ENCODE measurements at places on chromosomes 11 and 22.
A peak's percentile ranks its signal among the peaks of the same experiment; 100 is the strongest.

- no peak for DNase-seq
Observed at GRCh38 chr22:30833322-30833721, 135.3 kb downstream of the MORC2 start.

DNA sequence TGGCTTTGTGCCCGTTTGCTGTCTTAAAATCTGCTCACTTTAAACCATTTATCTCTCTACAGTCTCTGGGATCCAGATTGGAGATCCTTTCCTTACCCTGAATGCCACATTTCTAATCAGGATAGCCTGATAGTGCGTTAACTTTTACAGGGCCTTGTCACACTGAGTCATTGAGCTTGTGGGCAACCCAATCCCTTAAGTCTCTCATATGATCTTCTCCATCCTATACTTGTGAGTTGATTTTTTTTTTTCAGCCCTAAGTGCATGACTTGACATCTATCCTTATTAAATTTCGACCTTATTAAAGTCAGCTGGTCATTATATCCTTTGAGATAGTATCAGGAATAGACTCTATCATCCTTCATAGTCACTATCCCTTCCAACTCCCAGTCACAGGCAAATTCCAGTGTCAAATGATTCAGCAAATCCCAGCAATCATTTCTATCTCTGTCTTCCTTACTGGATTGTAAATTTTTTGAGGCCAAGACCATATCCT, 57.7 kb downstream of the TEAD1 start:
- DNase-seq: no peak

- no peak for DNase-seq
Observed at GRCh38 chr22:44005524-44005923, 18.6 kb upstream of the PARVB start.

DNA sequence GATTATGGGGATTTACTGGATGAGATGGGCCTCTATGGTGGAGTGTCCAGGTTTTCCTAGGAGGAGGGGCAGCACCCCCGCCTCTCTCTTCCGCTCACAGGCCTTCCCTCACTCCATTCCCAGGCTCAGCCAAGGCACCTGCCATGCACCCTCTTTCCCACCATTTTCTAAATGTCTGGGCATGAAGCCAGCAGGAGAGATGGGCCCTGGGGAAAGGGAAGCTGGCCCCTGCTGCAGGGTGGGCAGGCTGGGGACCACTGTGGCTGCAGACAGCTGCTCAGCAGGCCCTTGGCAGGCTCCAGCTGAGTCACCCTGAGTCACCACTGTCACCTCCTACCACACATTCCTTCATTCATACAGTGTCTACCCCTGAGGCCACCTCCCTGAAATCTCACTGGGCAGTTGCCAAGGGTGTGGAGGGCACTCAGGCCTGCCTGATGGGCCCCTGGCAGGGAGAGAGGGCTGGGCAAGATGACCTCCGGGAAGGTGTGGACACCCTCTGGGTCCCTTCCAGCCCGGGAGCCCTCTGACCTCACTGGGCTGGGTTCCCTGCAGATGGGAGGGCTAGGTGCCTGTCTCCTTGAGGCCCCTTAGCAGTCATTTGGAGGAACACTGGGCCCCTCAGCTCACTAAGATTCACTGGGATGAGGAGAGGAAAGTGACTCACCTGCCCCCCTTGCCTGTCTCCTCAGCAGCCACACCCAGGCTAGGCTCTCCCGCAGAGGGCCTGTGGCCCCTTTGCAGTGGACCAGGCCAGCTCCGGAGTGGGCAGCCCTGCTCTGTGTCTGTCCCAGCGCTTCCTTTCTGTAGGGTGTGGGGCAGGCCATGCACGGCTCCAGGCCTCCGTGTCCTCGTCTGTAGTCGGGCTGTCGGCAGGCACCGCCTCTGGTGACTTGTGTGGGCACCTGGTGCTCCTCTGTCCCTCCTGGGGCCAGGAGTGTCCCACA, 7.8 kb downstream of the MYEOV start:
- DNase-seq: peak; percentile 88

GRCh38 chr11:18739685-18740084, 13.7 kb upstream of the IGSF22 start:
- DNase-seq: no peak

DNA sequence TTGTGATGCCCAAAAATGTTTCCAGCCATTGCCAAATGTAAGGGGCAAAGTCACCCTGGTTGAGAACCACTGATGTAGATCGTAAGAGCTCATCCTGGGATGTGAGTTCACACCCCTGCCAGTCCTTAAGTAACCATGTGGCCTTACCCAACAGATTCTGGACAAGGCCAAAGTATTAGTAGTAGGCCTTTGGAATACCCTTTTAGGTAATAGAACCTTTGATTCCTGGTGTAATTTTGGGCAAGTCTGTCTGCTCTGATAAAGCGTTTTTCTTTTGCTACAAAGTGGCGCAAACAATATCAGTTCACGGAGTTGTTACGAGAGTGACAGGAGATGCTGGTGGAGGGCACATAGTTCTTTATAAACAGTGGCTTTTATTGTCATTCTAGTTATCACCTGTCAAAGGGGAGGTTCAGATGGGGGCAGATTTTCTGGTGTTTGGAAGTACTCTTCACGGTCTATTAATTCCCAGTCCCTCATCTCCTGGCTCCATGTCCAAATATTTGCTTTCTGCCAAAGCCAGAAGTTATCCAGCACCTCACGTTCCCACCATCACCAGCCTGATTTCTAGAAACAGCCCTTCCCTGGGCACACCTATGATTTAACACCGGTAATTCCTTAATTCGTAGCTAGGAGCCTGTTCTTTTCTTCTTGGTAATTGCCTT, 73.8 kb upstream of the CRYBB3 start:
- DNase-seq: no peak

- DNase-seq: no peak
Observed at GRCh38 chr22:17802822-17803221, 28.6 kb upstream of the BID start.

DNA sequence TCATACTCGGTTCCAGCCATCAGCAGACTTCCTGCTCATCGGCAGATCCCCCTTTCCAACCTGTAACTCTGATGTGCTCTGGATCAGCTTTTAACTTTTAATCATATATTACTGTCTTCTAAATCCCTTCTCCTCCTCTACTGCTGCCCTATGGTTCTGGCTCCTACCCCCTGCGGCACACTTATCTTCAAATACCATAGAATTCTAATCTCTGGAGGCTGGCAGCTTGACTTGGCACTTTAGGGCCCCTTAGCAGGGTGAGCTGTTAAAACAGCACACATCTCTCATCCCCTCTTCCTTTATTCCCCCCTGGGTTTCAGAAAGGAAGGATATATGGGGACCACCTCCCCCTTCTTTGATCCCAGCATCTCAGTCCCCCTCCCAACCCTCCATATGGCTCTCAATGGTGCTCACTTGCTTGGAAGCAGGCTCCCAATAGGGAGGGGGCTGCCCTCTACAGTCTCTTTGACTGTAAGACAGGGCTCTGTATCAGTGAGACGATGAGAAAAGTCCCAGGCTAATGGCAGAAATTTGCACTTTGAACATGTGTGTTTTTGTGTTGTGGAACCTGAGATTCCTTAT, 4.4 kb upstream of the CNTF start:
- no peak for DNase-seq

DNA sequence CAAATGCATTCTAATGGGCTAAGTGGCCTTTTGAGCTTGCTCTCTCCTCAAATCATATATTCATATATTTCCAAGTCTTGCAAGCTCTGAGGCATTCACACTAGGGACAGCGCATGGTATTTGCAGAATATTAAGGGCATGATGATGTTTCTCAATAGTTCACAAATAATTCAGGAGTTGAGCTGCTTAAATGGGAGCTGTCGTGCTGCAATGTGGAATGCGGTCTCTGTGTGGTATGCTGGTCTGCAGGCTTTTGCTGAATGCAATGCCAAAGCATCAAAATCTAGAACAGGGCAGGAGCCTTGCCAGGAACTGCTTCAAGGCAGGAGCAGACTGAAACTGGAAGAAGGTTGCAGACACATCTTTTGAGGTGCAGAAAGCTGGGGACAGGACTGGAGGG, 1060.0 kb downstream of the TBC1D22A start:
- DNase-seq: peak; percentile 18

- DNase-seq: no peak
Observed at GRCh38 chr11:43974830-43975229, 32.4 kb downstream of the C11orf96 start.

DNA sequence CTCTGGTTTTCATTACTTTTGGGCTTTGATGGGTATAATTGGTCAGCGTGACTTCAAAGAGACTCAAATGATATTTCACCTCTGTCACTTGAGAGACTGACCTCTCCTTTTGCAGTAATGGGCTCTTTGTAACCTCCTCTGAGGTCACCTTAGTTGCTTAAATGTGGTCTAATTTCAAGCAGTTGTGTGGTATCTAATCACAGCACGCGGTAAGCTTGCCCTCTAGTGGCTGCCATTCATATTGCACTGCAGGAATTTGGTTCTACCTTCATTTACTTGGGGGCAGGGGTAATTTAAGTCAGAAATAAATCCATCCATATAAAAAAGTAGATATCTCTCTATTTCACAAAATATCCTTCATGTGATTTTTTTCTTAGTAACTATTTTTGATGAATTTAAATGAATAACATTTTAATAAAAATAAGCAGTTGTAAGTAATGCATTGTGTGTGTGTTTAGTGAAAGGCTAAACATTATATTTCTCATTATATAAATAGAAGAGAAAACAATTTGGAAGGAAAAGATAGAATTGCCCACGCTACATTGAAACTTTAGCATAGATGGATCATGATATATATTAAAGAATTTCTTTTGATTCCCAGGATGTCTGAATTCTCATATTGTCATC, 55.0 kb upstream of the ANO3 start:
- DNase-seq: peak; percentile 66

- no peak for DNase-seq
Observed at GRCh38 chr22:23230348-23231068, 50.2 kb downstream of the BCR start.

DNA sequence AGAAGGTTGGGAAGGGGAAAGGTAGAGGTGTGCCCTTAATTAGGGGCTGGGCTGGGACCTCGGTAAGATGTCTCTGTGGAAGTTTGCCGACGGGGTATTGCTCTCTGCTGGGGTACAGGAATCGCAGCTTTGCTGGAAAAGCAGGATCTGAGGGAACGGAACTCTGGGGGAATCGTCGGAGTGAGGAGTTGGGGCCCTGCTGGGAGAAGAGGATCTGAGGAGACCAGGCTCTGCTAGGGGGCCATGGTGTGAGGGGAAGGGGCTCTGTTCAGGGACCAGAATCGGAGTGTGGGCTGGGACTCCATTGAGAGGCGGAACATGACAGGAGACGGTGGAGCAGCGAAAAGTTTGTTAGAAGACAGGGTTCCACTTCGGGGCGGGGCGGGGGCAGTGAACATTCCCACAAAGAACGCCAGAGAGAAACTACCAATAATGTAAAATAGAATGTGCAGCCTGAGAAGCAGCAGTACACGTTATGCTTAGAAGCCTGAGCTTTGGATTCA, 456 bp downstream of the AAMDC start:
- DNase-seq: peak; percentile 38

GRCh38 chr11:116697639-116698038, 75.1 kb downstream of the BUD13 start:
- no peak for DNase-seq

DNA sequence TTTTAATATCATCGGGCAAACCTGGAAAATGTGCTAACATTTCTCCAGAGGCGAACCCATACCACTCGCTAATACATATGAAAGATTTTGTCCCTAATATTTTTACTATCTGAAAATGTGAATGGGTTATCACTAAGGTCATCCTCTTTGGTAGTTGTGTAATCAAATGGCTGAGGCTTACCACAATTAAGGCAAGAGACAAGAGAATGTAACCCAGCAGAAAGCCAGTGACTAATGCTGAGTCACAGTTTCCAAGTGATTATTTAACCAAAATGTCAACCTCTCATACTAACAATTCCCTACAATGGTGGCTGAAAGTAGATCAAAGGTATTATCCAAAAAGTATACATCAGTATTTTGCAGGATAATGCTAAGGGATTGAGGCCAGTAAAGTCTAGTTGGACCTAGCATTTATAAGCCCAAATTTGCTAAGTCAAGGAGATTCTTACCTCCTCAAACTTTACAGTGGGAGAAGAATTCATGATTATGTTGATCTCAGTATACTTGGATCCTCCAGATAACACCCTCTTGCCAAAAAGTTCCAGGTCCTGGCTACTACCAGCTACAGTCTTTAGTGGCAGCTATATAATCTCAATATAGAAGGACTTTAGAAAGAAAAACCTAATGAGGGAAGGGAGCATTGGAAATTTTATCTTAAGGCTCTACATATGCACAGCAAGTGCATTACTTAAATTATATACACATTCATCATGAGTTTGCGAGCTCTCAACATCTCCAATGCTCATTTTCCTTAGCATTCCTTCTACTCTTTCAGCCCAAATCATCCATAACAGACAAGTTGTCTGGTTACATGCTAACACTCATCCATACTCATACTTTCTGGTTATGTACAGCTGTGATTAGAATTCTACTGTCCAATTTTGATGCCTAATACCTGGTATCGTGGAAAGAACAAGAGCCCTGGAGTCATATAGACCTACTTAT, 25.4 kb downstream of the SIK3 start:
- DNase-seq: peak; percentile 90

DNA sequence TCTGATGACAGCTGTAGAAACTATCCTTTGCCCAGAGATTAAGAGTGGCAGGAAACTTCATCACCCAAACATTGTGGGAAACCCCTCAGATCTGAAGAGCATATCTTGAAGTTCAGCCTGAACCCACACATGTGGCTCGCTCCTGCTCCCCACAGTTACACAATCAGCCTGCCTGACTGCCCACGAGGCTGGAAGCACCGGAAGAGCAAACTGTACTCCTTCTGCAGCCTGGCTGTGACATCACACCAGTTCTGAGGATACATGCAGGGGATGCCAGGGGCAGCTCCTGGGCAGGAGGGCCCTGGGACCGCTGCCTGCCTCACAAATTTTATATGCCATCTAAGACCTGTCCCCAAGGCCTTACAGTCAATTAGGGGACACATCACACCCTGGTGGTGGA, 444.4 kb downstream of the BUD13 start:
- no peak for DNase-seq

GRCh38 chr11:12242966-12243365, 132.6 kb downstream of the MICAL2 start:
- no peak for DNase-seq

GRCh38 chr11:118155776-118156530, 3.3 kb upstream of the SCN4B start:
- no peak for DNase-seq

DNA sequence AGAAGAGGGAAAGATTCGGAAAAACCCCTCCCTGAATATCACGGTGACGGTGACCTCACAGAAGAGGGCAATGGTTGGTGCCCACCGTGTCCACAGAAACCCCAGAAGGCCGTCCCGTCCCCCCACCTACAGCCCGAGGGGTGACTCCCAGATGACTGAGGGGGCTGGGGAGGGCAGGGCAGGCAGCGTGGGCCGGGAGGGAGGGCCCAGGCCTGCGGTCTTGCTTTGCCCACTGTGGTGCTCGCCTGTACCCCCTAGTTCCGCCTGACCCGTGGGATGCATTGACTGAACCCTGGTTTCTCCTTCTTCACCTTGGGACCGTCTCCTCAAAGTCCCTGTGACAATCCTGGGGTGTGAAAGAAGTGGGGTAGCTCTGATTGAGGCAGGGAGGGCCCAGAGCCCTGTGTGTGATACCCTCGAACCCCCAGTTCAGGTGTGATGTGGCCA, 526.7 kb downstream of the BRD1 start:
- no peak for DNase-seq

Data from AG10803 (cell line).